ENCODE measurements at places on chromosomes 1 and 21. TPM values are rescaled to one million over a fixed set of nuclear protein-coding genes. Genes with fewer than 3 reads are reported as not detected.
A peak's percentile ranks its signal among the peaks of the same experiment; 100 is the strongest.

DNA sequence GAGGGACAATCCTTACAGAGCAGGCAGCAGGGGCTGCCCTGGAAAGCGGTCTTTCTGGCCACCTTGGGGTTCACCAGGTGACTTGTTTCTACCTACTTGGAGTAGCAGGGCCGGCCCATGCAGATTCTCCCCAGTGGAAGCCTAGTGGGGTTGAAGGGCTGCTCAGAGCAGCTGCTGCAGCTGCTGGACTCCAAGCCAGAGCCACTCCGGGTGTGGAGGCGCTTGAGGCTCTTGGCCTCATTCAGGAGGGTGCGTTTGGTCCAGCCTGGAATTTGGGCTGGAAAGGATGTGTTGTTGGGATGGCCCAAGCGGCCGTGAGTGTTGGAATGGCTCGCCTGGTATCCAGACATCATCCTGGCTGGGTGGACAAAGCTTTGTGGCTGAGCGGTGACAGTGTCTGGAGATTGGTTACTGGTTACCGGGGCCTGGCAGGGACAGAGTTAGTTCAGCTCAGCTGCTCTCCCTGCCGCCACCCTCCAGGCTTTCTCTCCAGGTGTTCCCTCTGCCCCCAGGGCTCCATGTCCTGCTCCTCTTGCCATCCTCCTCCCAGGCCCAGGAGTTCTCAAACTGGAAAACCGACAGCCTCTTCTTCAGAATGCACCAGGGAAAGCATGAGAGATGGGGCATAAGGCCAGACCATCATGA is 14.2 kb upstream of the HSPG2 start:
- no peak for DNase-seq

- no peak for DNase-seq
Observed at GRCh38 chr1:202843081-202843480, 32.3 kb downstream of the PCAT6 start.

GRCh38 chr1:63730211-63730610 is 43.6 kb upstream of the ROR1 start:
- DNase-seq, result no peak

- DNase-seq, result no peak
Observed at GRCh38 chr1:218673170-218673569, 328.0 kb downstream of the TGFB2 start.

- no peak for DNase-seq
Observed at GRCh38 chr1:78005755-78006154, 1.0 kb downstream of the DNAJB4 start.

- DNase-seq, result peak; percentile 91
Observed at GRCh38 chr21:44927587-44928461, 7.1 kb upstream of the ITGB2 start.

DNA sequence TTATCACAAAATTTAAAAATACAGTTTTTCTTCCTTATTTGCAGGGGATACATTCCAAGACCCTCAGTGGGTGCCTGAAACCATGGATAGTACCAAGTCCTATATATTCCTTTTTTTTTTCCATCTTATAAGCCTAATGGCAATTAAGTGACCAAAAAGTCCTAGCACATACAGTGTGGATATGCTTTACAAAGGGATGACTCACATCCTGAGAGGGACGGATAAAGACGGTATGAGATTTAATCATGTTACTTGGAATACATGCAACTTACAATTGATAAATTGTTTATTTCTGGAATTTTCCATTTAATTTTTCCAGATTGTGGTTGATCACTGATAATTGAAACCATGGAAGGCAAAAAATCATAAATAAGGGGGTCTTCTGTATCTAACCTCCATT is 181.2 kb upstream of the BRINP3 start:
- DNase-seq, result no peak

- DNase-seq, result no peak
Observed at GRCh38 chr1:236016083-236016482, 48.8 kb downstream of the NID1 start.

GRCh38 chr1:220890602-220891001 is 11.4 kb downstream of the HLX start:
- no peak for DNase-seq

DNA sequence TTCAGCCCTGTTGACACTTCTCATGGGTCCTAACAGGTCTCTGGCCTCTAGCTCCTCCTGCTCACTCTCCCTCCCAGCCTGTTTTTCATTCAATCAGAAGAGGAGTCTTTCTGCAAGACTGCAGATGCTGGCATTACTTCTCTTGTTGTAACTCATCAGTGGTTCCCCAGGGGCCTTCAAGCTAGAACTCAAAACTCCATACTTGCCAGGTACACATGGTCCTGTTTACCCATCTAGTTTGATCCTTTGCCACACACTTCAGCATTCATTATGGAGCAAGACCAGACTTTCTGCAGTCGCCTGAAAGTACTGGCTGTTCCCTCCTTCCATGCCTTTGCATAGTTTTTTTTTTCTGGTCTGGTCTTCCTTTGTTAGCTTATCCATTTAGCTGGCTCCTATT is 47.9 kb downstream of the SERBP1 start:
- no peak for DNase-seq

DNA sequence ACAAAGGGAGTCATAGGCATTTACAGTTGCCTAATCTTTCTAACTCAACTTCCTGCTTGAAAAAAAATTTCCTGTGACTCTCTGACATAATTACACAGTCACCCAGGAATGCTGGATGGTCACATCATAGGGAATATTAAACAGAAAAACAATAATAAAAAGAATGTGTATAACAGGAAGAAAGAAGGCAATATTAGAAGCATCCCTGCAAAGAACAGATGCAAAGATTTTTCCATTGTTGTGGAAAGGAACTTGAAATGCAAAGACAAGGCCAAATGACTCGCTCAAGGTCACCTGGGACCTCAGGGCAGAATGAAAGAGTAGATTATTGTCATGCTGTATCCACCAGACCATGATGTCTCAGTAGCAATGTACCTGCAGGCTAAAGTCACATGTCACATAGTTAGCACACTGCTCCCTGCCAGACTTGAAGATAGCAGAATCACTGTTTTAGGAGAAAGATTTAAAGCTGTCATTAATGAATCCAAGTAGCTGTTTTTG is 184.3 kb downstream of the CYYR1 start:
- DNase-seq, result no peak

DNA sequence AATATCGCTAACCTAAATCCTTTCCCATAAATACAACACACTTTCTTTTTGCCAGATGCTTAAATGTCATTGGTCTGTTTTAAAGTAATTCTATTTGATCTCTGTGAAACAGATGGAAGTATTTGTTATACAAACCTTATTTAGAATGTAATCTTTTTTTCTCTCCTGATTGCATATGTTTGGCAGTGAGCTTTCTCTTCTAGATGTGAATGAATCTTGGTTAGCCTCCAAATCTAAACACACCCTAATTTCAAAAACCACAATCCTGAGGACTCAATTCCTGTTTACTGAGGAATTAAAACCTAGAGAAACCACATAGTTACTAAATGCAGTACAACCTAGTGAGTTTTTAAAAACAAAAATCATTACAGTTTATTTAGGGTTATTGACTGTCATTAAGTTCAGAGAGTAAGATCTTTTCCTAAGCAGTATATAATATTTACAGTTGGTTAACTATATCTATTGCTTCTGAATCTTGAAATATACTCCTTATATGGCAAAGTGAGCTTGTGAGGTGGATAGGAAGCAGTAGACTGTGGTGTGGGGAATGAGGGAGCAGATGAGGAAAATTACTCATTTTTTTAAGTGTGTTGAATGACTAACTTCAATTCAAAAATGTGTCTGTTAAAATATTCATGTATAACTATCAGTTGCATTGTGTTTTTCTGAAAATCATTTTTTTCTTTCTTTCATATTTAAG is 218.7 kb downstream of the FMN2 start:
- DNase-seq, result no peak

The KCNJ9 gene
- total RNA-seq, result not detected

The TMEM269 gene
- not detected for total RNA-seq

The HES4 gene
- 5.0 TPM for total RNA-seq

The PRDM15 gene
- total RNA-seq, result 19.1 TPM

The S100A12 gene
- total RNA-seq, result not detected

Measured in activated CD4-positive, alpha-beta T cell treated with anti-CD3 and anti-CD28 coated beads, Interleukin-2, amount 10 ng/mL, durations not matched to agents 24 days and 14 days (primary cell).